Fibroblast of gingiva (primary cell): ENCODE measurements at places on chromosomes 2 and 18.
A peak's percentile ranks its signal among the peaks of the same experiment; 100 is the strongest.

GRCh38 chr2:223782629-223783028 is 54.8 kb downstream of the AP1S3 start:
- no peak for DNase-seq

DNA sequence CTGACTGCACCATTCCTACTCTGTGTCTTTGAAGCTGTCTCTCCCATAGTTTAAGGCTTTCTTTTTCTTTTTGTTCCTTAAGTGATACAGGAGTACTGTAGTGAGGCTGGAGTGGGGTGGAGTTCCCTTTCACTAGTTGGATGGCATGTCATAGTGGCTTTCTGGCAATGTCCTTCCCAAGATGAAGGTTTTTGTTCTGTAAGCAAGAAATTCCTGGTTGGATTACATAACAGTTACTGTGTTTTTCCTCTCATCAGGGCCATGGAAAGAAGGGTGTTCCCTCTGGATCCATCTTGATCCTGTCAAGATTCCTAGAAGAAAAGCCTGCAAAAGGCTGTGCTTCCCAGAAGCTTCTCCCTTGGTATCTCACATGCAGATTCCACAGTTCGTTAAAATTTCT is 84.2 kb downstream of the ACKR3 start:
- no peak for DNase-seq

GRCh38 chr2:216871333-216871934 is 11.6 kb upstream of the TNP1 start:
- no peak for DNase-seq

DNA sequence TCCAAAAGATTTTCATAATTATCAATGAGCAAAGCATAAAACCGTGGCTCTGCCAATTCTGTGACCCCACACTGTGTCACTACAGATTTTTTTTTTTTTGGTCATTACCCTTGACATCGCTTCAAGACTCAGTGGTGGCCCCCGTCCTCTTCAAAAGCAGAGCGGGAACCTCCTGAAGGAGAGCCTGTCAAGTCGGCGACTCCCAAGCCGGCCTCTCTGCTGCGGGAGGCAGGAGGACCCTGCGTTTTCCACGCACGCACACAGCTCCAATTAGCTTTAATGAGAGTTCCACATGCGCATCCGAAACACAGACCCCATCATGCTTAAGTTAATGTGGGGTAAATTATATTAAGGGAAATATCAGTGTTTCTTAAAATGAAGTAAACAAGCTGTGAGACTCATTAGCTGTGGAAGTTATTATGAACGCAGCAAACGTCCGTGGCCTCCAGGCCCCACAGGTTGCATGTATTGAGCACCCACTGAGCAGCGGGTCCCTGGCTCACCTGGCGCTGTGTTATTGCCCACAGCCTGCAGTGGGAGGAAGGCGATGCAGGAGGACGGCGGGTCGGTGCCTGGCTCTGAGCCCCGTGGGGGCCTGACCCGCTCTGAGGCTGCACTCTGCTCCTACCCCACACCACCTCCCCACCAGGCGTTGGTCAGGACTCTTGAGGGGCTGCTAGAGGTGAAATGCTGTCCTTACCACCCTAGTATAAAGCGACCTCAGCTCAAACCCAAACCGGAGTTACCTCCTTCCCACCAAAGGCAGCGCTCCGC is 181.0 kb upstream of the SALL3 start:
- no peak for DNase-seq

GRCh38 chr2:165573534-165574461 is 104.3 kb downstream of the CSRNP3 start:
- no peak for DNase-seq

DNA sequence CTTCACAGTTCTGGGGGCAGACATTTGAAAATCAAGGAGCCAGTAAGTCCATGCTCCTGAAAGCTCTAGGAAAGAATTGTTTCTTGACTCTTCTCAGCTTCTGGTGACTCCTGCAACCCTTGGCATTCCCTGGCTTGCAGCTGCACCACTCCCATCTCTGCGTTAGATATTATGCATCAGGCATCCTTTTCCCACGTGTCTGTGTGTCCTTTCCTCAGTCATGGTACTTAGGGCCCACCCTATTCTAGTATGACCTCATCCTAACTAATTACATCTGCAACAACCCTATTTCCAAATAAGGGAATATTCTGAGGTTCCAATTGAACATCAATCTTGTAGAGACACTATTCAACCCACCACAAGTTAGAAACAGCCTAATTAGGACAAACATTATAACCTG is 931.7 kb upstream of the CHAC2 start:
- DNase-seq, result no peak

DNA sequence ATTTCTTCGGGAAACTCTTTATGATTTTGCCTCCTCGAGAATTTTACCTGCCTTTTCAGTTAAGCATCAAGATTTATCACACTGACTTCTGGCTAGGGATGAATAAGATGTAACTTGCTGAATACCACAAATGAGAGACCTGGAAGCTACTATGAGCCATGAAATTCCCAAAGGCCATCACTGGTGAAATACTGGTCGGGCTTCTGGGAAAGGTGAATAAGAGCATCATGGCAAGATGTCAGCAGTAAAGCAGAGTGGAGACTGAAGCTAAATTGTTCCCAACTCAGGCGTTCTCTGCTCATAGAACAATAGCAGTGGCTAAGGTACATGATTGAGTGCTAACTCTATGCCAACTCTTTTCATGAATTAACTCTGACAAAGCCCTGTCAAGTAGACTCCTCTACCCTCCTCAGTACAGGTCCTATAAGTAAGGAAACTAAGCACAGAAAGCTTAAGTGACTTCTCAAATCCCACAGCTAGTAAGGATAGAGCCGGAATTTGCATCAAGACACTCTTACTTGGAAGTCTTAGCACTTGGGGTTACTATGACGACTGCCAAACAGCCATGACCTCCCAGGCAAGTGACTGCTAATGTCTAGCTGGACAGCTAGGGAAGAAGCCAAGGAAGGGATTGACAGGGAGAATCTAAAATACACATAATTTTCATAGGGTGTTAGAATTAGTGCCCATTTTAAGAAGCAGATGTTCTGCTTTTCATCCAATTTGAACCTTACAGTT is 22.7 kb upstream of the DSC3 start:
- no peak for DNase-seq

- DNase-seq, result peak; percentile 56
Measured at GRCh38 chr18:48922801-48923730, 27.7 kb downstream of the SMAD7 start.
